ENCODE measurements at places on chromosomes 12 and 14.

- no peak for DNase-seq
Observed at GRCh38 chr14:22769369-22769768, 2.9 kb downstream of the OXA1L start.

GRCh38 chr14:85817430-85817829 is 287.5 kb downstream of the FLRT2 start:
- no peak for DNase-seq

GRCh38 chr12:49619286-49619685 is 4.1 kb upstream of the PRPF40B start:
- DNase-seq = no peak

DNA sequence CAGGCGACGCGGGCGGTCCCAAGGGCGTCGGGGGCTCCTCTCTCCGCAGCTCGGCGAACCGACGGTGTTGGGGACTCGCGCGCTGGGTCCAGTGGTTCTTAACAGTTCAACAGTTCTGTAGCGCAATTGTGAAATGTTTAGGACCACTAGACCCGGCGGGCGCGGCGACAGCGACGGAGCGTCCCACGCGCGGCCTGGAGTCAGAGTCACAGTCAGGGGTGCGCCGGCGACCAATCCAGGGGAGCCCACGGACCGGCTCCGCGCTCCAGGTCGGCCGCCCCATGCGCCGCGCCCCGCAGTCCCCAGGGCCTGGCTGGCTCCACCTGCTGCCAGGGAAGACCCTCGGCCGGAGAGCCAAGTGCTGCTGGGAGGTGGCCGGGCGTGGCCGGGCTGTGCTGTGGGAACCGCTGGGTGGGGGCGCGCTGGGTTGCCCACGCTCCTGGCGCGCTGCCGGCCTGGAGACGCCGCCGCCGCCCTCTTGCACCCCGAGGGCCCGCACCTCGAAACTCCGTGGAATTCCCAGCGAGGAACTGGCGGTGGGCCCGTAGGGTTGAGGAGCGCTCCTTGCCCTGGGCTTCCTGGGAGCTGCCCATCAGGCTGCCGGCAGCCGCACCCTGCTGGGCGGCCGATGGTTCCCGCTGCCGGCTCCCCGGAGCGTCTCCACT is 20.9 kb upstream of the KIF26A start:
- no peak for DNase-seq

- no peak for DNase-seq
Observed at GRCh38 chr12:61821381-61821780, 438.8 kb upstream of the USP15 start.

DNA sequence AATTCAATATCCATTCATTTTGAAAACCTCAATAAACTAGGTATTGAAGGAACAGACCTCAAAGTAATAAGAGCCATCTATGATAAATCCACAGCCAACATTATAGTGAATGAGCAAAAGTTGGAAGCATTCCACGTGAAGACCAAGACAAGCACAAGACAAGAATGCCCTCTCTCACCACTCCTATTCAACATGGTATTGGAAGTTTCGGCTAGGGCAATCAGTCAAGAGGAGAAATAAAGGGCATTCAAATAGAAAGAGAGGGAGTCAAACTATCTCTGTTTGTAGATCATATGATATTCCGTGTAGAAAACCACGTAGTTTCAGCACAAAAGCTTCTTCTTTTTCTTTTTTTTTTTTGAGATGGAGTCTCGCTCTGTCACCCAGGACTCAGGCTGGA is 550.3 kb downstream of the FSCB start:
- no peak for DNase-seq

DNA sequence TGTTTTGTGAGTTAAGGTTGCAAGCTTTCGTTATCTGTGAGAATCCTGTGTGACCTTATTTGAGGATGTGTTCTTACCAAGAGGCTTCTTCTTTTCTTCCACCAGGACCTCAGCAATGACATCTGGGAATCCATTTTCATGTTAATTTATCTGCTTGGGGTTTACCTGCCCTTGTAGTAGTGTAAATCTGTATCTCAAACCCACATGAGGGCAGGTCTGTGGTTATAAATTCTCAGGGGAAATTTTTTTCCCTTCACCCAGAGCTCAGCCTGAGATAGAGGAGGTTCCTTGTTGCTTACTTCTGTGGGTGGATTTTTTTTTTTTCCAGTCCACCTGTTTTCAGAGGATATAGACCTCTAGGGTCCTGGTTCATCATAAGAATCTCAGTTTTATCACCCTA is 70.8 kb downstream of the AKAP6 start:
- no peak for DNase-seq

DNA sequence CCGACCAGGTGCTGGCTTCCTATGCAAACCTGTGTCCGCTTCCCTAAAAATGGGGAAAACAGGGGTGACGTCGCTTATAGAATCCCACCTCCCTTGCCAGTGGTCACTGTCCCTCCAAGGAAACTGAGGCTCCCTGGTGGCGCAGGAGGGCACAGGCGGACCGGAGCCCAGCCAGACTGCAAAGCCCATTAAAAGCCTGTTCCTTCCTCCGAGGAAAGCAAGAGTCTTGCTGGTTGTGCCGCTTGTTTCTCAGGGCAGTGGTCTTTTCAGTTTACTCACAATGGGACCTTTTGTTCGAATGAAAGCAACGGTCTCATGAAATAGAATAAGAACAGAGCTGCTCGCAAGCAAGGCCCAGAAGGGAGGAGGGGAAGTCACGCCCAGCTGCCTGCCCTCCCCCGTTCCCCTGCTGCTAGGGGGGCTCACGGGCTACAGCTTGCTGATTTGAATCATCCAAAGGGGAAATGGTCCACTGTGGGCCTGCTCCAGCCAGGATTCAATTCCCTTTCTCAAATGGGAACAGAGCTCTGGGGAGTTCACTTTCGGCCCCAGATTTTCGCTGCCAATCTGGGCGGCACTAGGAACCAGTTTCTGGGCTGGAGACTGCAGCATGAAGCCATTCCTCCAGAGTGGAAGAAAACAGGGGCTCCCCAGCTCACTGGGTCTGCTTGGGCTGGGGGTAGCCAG is 4.6 kb upstream of the SELPLG start:
- DNase-seq = no peak

DNA sequence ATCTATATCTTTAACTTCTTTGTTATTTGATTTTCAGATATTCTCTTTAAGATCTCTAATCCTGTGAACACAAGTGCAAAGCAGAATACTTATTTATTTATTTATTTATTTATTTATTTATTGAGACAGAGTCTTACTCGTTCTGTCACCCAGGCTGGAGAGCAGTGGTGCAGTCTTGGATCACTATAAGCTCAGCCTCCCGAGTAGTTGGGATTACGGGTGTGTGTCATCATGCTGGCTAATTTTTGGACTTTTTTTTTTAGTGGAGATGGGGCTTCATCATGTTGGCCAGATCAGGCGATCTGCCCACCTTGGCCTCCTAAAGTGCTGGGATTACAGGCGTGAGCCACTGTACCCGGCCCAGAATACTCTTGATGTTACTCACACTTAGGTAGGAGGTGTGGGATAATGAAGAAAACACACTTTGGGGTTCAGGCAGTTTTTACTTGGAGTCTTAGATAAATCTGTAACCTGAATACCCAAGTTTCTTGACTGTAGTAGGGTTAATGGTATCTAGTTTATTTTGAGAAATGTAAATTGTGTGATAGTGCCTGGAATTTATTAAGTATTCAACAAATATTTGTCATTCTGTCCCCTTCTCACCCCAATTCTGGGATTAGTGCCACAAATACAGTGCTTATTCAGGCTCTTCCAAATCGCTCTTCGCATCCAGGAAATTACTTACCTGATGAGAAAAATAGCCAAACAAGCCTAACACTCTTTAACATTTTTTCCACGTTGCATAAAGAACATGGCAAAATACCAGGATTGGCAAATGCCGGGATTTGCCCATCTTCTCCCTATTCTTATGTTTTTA is 33.0 kb downstream of the METAP2 start:
- no peak for DNase-seq

DNA sequence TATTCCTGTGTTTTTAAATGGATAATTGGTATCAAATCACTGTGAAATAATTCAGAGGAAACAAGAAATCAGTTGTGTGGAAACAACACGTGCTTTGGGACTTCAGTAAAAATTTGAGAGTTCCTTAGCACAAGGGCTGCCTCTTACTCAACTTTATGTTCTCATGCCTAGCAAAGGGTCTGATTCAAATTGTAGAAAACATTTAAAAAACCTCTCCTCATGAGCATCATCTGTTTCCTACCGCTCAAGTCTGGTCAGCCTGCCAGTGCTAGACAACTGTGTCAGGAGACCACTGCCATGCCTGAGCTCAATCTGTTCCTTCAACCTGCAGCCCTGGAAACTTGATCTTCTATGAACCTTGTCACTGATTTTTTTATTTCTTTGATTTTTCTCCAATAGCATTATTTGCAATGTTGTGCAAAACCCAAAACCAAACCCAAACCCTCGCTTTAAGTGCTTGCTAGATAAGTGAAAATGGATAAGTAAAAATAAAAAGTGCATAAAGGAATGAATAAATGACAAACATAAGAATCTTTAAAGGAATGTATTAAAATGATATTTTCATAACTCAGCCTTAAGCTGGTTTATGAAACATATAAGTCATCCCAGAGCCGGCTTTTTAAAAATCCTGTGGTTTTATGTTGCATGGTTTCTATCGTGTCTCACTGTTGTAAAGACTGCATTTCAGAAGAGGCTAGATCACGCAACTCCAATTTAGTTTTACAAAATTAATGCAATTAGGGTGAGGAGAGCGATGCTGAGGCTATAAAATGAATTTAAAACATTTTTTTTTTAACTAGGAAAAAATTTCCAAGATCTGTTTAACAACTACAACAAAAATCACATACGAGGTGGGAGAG is 361.2 kb upstream of the PDE3A start:
- DNase-seq = no peak

- no peak for DNase-seq
Observed at GRCh38 chr12:130336723-130337487, 782 bp upstream of the PIWIL1 start.

- no peak for DNase-seq
Observed at GRCh38 chr12:115351514-115352077, 667.6 kb upstream of the TBX3 start.

DNA sequence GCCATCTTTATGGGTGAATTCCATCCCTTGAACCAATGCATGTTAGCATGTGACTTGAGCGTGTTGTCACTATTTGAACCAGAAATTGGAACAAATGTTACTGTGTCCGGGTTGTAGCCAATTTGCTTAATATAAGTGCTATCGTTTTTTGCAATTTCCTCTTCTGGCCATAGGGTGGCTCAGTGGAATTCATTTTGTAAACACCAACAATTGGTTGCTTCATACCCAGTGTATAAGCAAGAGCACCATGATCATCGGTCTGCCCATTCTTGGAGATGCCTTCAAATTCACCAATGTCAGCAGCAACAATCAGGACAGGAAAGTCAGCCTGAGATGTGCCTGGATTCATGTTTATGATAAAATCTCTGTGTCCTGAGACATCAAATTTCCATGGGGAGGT is 5.0 kb upstream of the NEDD1 start:
- DNase-seq = no peak

GRCh38 chr12:117114784-117115183 is 15.6 kb upstream of the TESC start:
- DNase-seq = no peak

- no peak for DNase-seq
Observed at GRCh38 chr12:127957001-127957660, 309.8 kb upstream of the TMEM132C start.

DNA sequence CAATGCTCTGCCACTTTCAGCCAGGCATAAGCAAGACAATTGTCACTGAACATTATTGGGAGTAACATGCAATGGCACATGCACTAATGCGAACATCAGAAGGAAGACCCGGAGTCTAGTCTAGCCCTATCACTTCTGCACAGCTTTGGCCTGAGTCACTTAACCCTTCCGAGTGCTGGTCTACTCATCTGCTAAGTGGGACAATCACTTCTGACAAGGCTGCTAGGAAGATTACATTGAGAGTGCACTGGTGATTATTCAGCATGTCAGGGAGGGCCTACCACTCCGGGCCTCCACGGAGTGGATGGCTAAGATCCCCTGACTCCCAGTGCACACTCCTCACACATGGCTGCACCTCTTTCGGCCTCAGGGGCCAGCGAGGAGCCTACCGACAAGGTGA is 240.9 kb downstream of the DPF3 start:
- DNase-seq = no peak

GRCh38 chr12:6314776-6315175 is 4.3 kb downstream of the PLEKHG6 start:
- no peak for DNase-seq

DNA sequence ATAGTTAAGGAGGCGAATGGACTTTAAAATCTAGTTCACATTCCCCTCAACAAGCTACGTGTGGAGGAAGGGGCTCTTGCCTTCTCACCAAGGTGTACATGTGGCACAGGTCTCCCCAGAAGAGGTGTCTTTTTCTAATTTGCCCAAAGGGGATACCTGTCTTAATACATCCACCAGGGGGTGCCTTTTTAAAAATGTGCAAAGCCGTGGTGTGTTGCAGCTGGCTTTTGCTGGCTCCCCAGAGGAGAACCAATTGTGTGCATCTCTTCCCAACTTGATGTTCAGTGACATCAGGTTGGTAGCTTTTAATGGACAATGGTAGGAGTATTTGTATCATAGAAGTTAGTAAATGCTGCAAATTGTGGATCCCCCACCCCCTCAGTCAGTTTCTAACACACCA is 33.8 kb downstream of the CREBL2 start:
- DNase-seq = no peak

DNA sequence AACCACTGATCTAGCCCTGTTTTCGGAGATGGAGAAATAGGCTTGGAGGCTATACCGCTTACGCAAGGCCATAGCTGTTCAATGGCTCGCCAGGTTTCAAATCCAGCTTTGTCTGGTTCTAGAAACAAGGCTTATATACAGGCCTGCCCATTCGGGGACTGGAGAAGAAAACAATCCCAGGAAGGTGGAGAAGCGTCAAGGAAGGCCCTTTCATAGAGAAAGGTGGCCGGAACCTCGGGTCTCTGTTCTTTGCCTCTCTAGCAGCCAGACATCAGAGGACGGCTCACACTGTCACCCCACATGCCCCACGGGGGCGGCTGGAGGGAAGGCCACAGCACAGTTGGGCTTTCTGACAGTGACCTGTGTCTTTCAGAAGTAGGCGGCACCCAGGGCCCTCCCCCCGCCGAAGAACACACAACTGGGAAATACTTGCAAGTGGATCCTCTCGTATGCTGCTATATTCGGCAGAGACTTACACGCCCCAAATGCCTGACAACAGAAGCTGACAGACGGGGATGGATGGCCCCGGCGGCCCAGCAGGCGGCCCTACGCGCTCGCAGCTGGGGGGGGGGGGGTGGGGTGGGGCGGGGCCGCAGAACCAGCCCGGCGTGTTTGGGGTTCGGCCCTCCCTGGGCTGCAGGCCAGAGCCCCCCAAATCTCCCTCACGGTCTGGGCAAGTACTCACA is 4.5 kb upstream of the SETD1B start:
- peak; percentile 30 for DNase-seq

All from DMS 273 treated with DMSO at 0.1 percent for 48 hours (cell line).